ENCODE measurements at places on chromosomes 13 and 19.

DNA sequence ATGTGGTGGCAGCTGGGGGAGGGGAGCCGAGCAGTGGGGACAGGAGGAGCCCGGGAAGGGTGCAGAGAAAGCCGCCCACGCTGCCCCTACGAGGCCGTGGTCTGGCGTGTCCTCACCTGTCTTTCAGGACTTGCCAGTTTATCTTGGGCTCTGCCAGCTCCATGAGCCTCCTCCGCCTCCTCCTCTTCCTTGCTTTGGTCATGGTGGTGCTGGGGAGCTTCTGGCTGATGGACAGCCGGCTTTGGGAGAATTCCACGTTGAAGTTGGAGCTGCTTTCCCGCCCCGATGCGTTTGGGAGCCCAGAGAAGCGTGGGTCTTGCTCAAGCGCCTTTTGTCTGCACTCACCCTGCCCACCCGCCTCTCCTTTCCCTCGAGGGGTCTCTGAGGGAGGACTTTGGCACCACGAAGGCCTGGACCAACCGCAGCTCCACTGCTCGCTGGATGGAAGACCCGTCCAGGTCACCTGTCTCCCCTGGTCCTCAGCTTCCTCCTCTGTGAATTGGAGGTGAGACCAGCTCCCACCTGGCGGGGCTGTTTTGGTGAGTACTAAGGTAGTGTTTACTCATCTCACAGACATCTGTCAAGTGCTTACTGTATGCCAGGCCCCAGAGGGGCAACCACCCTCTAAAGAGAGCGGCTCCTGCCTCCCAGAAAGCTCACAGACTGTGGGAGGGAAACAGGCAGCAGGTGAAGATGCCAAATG is 29.7 kb upstream of the MIER2 start:
- no peak for DNase-seq

GRCh38 chr19:36151144-36152018 is 866 bp downstream of the COX7A1 start:
- no peak for DNase-seq

GRCh38 chr13:106680796-106681472 is 113.0 kb upstream of the ARGLU1 start:
- DNase-seq, result no peak

DNA sequence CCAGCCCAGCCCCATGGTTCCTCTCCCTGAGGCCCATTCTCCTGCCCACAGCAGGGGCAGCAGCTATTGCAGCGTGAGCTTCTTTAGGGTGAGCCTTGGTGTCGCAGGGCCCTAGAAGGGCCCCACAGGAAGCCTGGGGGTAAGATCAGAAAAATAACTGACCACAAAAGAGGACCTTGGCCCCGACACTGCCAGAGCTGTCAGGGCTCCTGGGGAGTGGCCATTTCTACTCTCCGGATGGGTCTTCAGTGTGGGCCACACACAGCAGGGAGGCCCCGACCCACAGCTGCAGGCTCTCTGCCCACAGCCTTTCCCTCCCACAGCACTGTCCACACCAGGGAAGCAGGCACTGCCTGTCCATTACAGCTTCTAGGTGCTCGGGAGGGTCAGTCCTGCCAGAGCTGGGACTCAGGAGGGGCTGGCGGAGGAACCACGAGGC is 3.5 kb upstream of the SIGLEC8 start:
- no peak for DNase-seq

- DNase-seq, result peak; percentile 35
Observed at GRCh38 chr13:114054264-114054663, 78.2 kb downstream of the RASA3 start.

DNA sequence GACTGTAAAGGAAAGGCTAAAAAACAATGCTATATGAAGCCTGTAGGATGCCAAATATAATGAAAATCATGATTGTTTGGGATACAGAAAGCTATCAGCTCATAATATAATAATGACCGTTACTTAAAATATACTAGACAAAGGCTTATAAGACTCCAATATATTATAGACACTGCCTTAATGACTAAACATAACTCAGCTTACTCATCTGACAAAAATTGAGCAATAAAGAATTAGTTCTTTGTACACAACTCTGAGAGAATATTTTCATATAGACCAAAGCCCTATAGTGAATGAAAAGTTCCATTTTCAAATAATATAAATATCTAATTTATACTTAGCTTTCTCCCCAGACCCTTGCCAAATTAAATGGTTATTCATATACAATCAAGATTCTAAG is 283.3 kb downstream of the DIAPH3 start:
- no peak for DNase-seq

GRCh38 chr19:29003641-29004409 is 209.1 kb downstream of the UQCRFS1 start:
- DNase-seq, result no peak

DNA sequence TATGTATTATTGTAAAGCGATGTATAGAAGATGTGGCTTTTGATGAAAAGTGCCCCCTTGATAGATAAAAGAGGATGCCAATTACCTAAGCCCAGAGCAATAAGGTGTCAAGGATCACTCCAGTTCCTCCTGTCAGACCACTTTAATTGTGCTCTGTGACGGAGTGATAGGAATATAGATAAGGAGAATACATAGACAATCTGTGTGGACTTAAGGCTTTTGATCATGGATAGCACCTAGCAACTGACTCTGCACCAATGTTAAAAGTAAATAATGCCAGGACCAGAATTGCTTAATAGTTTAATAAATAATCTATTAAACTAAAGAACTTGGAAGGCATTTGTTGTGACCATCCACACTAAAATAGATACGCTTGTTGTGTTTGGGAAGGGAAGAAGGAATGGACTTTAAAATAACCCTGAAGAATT is 390.7 kb upstream of the ARGLU1 start:
- DNase-seq, result no peak

DNA sequence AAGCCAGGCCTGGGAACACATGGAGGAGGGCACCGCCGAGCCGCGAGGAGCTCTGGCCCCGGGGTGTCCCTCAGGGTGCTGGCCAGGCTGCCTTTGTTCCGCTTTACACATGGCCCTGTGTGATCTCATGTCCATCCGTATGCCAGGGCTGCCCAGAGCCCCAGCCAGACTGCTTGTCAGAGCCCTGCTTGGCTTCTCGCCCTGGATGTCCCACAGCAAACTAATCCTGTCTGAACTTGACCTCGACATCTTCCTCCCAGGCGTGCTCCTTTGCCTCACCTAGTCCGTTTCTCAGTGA is 14.3 kb downstream of the BCKDHA start:
- DNase-seq, result no peak

DNA sequence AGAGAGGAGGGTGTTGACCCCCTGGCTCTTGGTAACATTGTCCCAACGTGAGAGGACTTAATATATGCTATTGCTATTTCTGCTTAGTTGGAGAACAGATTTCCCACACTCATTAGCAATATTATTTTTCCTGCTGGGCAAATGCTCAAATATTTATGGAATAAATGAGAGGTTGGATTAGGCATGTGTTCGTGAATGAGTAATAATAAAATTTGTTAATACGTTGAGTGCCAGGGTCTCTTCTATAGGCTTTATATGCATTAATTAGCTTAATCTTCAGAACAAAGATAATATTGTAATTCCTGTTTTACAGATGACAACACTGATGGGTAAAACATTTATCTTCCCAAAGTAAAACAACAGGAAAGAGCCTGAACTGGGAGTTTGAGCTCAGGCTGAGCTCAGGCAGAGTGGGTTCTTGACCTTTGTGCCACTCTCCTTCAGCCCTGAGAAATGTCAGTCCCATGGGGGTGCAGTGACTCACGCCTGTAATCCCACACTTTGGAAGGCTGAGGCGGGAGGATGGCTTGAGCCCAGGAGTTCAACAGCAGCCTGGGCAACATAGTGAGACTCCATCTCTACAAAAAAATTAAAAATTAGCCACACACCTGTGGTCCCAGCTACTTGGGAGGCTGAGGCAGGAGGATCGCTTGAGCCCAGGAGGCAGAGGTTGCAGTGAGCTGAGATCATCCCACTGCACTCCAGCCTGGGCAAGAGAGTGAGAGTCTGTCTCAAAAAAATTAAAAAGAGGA is 1.2 kb downstream of the ZNF233 start:
- DNase-seq, result no peak

DNA sequence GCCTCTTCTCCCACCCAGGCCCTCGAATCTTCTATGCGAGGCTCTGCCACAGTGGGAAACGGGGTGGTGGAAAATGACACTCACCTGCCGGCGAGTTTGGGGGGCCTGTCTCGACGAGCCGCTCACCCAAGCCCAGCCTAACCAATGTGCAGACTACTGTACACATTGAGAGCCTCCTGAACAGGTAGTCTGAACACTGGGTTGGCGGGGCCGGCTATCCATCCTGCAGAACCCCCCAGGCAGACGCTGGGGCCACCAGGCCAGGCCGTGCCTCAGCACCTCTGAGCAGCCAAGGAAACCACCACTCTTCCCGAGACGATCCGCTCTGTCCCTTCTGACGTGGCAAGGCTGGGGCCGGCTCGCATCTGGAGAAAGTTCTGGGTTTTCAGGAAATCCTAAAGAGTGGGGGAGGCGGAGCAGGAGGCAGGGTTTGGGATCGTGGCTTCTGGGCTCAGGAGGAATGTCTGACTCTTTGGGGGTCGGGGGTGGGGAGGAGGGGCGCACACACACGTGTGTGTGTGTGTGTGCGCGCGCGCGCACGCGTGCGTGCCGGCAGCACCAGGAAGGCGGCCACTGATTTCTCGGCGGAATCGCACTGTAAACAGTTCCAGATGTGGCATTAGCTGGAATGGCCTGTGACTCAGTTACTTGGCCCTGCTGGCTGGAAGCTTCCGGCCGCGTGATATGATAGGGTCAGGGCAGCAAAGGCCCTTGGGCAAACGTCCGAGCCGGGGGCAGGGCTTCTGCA is 18.5 kb downstream of the TMED1 start:
- no peak for DNase-seq

GRCh38 chr19:37218592-37218935 is 550 bp downstream of the ZNF383 start:
- peak; percentile 51 for DNase-seq

DNA sequence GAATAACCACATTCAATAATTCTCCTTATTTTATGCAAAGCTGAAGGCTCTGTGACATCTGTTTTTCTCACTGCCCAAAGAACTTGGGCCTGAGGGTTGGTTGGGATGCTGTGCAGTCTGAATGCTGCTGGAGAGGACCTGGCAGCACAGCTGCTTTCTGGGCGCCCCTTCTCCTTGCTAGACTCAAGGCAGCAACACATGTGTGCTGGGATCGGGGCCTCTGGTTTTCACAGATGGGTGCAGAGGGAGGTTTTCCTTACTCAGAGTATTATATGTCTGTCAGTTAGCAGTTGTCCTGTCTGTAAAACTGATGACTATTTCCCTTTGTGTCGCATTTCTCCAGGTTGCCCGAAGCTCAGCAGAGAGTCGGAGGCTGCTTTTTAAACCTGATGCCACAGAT is 53.2 kb upstream of the TEX29 start:
- no peak for DNase-seq

- peak; percentile 94 for DNase-seq
Observed at GRCh38 chr13:99432609-99433542, 68.4 kb upstream of the TM9SF2 start.

DNA sequence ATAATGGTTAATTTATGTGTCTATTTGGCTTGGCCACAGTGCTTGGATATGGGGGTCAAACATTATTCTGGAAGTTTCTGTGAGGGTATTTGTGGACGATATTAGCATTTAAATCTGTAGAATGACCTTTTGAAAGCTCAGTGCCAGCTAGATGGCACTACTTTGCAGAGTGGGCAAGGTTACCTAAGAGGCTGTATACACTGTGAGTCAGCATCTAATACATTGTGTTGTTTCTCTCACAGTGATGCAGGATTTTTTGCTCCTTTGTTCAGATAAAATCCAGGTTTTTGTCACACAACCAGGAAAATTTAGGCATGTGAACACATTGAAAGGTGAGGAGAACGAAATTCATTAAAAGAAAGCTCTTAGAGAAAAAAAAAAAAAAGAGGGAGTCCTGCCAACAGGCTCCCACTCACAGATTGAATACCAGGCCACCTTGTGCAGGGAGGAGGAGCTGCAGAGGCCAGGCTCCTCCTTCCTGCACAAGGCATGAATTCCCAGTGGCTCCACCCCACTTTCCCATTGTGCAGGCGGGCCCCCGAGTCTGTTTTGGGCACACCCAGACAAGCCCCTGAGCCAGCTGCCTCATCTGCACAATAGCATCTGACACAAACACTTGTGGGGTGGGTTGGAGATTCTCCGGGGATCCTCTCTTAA is 551.0 kb upstream of the ATXN8OS start:
- DNase-seq, result no peak

- DNase-seq, result no peak
Observed at GRCh38 chr19:10070730-10071446, 15.2 kb upstream of the SHFL start.

DNA sequence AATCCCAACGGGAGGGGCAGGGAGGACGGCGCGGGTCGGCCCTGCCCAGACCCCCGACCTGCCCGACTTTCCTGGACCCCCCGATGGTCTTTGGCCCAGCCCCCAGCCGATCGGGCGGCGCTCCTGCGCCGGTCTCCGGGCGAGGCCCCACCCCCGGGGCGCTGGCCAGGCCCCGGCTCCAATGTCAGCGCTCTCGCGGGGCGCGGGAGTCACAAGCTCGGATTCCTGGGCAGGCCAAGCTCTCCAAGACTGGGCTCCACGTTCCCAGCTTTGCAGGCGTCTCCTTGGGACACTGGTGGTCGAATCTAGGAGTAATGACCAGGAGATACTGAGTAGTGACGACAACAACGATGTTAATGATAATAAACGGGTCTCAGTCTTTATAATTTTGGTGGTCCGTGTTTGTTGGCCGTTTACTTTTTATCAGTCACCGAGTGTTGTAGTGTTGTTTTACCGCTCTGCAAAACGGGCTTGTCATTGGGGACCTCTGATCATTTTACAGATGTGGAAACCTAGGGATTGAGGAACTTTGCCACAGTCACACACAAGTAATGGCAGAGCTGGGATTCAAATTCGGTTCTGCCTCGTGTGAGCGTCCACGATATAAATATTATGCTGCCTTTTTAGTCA is 545 bp downstream of the RAD23A start:
- DNase-seq, result peak; percentile 73

- no peak for DNase-seq
Observed at GRCh38 chr13:87878706-87879105, 207.5 kb downstream of the SLITRK5 start.

GRCh38 chr19:35673121-35673804 is 6.9 kb downstream of the UPK1A start:
- peak; percentile 73 for DNase-seq

- no peak for DNase-seq
Observed at GRCh38 chr13:111021270-111021669, 93.8 kb upstream of the ARHGEF7 start.

GRCh38 chr13:43023289-43023963 is at the start of gene DNAJC15:
TSS of gene DNAJC15 (plus strand) at chr13:43023586. CDS start at chr13:43023627, 41 bp downstream.
- peak; percentile 84 for DNase-seq

- no peak for DNase-seq
Observed at GRCh38 chr19:23587546-23587945, 99.5 kb downstream of the ZNF675 start.

- no peak for DNase-seq
Observed at GRCh38 chr13:61850794-61851193, 435.1 kb upstream of the PCDH20 start.
